Aorta (tissue), 5 donors: ENCODE measurements at places on chromosomes 13 and 19. TPM values are rescaled to one million over a fixed set of nuclear protein-coding genes. Genes with fewer than 3 reads are reported as not detected.

DNA sequence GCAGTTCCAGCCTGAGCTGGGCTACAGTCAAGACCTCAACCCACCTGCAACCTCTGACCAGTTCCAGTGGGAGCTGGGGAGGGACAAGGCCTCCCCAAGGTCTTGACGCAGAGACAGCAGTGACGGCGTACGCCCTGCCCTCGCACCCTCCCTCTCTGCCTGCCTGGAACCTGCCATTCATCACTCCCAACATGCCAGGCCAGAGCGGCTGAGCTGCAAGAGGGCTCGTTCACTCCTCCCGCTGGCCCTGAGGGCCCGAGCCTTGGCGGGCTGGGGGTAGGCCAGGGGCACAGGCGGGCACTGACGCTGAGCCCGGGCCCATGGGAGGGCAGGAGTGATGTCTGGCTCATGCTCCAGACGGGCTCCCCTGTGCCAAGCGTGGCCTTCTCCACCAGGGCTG, 8.2 kb downstream of the NDUFA11 start:
- DNase-seq = no peak

DNA sequence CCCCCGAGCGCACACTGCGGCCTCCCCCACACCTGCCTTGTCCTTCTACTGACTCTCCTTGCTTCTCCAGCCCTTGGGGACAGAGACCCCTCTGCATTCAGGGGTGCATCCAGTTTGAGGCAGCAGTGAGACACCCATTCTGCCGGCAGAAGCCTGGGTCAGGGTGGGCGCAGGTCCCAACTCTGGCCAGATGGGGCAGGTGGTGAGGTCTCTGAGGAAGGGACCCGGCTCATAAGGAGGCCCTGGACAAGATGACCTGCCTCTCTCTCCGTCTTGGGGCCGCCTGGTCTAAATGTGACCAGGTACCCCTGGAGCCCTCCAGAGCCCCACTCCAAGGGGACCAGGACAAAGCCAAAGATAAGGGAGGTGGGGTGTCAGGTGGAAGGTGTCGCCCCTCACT, 6.1 kb downstream of the CHERP start:
- no peak for DNase-seq

GRCh38 chr13:99237981-99238662, 20.1 kb downstream of the GPR18 start:
- no peak for DNase-seq

GRCh38 chr19:18608102-18608804, 1.7 kb upstream of the CRLF1 start:
- no peak for DNase-seq

DCAF15 gene
- total RNA-seq = 25.3 TPM

PRR19 gene
- total RNA-seq = 0.23 TPM
